Activated T-helper 1 cell treated with anti-CD3 and anti-CD28 coated beads, Interleukin-12 subunit alpha, Interleukin-12 subunit beta, Interleukin-2, Interleukin-4 antibody, amounts not matched to agents 30 ng/mL and 10 ng/mL and 1 ng/mL, durations not matched to agents 14 hours and 24 hours and 36 hours (primary cell): ENCODE measurements at places on chromosomes 4 and X. TPM values are rescaled to one million over a fixed set of nuclear protein-coding genes. Genes with fewer than 3 reads are reported as not detected.

DNA sequence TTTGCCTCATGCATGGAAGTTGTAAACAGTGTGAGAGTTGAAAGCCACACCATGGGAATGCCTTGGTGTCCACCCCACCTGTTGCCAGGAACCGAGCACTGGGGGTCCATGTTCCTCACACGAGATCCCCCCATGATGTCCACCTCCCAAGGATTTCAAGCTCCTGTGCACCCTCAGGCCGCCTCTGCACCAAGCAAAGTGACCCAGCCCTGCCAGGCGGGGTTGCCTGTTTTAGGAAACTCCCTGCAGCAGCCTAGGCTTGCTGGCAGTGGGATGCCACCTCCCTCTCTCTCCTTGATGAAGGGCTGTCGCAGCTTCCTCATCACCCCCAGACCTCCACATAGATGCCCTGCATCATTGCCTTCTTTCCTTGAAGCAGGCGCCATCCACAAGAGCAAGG lies 82.8 kb downstream of the GPR143 start:
- H3K27me3 ChIP-seq: no peaks in the 10 kb centered on the region
- peaks cover 25% of the 10 kb centered on the region for H3K36me3 ChIP-seq
- H3K4me1 ChIP-seq: peaks cover 4% of the 10 kb centered on the region
- H3K27ac ChIP-seq: no peak overlapping the region
- H3K4me3 ChIP-seq: no peak overlapping the region
- no peak for DNase-seq

DNA sequence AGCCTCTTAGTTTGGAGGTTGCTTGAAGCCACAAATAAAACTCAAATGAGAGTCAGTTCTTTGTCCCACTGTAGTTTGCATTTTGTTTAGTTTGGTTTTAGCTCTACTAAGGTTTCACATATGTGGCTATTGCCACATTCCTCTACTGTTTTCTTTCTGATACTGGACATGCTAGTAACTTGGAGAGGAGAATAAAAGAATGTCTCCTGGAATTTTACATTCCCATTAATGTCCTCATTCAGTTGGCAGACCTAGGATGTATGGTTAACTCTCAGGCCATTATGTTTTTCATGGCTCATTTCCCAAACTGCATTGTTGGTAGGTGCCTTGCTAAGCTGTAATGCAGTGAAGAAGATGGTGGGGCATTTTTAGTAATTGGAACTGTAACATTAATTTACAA lies 29.9 kb downstream of the UPRT start:
- H3K27ac ChIP-seq: no peak overlapping the region
- DNase-seq: no peak
- peaks cover 34% of the 10 kb centered on the region for H3K36me3 ChIP-seq
- H3K4me3 ChIP-seq: no peak overlapping the region
- no peaks in the 10 kb centered on the region for H3K4me1 ChIP-seq

- peaks cover 1% of the 10 kb centered on the region for H3K4me1 ChIP-seq
- no peak overlapping the region for H3K4me3 ChIP-seq
- no peak overlapping the region for H3K27ac ChIP-seq
- DNase-seq: no peak
These were observed 10.1 kb upstream of the TMEM154 start for GRCh38 chr4:152689615-152690501.

HELT gene
- total RNA-seq: not detected in 2 replicates

ODAPH gene
- 0.54 and 1.4 TPM in 2 replicates for total RNA-seq

TMPRSS11B gene
- total RNA-seq: not detected in 2 replicates

DNA sequence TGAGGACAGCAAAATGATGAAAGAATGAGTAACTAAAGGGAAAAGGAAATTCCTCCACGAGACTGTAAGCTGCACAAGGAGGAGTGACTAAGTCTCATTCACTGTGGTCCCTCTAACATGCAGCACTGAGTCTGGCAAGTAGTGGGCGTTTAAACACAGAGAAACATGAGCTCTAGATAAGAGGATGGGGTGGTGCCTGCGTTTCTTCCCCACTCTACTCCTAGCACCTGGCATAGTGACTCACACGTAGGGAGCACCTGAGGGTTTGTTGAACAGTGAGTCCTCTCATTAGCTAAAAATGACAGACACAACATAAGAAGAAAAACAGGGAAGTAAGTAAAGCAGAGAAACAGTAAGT lies 105.8 kb upstream of the CBR4 start:
- H3K27me3 ChIP-seq: no peaks in the 10 kb centered on the region
- no peak overlapping the region for H3K27ac ChIP-seq
- no peak for DNase-seq

DNA sequence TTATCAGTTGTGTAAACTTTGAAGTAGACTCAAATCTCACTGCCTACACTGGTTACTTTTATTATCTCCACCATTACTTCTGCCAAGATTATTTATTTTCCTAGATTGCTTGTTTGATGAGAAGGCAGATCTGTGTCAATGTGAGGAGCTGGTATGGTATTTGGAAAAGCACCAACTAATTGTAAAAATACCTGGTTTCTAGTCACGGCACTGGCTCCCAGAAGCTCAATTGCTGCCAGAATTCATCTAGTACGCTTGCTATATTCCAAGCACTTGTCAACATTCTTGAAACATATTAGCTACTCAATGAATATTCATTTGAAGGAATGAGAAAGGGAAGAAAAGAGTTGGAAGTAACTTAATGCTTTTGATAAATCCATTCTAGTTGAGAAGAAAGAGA lies 1376.8 kb upstream of the ADGRL3 start:
- no peak for DNase-seq
- no peak overlapping the region for H3K27ac ChIP-seq
- H3K27me3 ChIP-seq: no peaks in the 10 kb centered on the region
- no peaks in the 10 kb centered on the region for H3K36me3 ChIP-seq
- H3K4me1 ChIP-seq: no peaks in the 10 kb centered on the region

GRCh38 chrX:28552882-28553829 lies 34.1 kb upstream of the IL1RAPL1 start:
- no peak overlapping the region for H3K27ac ChIP-seq
- H3K4me1 ChIP-seq: no peaks in the 10 kb centered on the region
- no peak overlapping the region for H3K4me3 ChIP-seq
- DNase-seq: no peak
- no peaks in the 10 kb centered on the region for H3K36me3 ChIP-seq
- H3K27me3 ChIP-seq: no peaks in the 10 kb centered on the region

XAGE2 gene
- not detected in 2 replicates for total RNA-seq

DNA sequence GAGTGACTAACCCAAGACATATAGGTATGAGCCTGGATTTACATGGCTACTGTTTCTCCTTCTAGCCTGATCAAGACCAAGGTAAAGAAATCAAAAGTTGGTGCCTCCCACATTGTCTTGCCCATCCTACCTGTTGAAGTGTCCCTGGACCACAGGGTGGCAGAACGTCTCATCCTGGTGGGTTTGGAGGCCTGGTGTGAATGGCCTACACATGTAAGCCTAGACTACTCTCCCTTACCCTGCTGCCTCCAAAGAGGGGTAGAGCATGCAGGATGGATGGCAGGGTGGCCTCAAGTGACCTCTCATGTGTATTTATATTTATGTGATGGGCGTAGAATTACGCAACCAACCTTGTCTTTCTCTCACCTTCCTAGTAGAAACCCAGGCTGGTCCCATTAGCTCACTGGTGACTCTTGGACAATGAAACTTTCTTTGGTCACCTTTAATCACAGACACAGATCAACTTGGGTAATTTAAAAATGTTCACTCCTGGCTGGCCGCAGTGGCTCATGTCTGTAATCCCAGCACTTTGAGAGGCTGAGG lies 73.3 kb upstream of the SOD3 start:
- H3K36me3 ChIP-seq: no peaks in the 10 kb centered on the region
- DNase-seq: no peak
- H3K4me1 ChIP-seq: no peaks in the 10 kb centered on the region
- no peak overlapping the region for H3K4me3 ChIP-seq
- no peaks in the 10 kb centered on the region for H3K27me3 ChIP-seq

PNMA3 gene
- 0.67 and 0.88 TPM in 2 replicates for total RNA-seq

SMARCA1 gene
- not detected in 2 replicates for total RNA-seq

DNA sequence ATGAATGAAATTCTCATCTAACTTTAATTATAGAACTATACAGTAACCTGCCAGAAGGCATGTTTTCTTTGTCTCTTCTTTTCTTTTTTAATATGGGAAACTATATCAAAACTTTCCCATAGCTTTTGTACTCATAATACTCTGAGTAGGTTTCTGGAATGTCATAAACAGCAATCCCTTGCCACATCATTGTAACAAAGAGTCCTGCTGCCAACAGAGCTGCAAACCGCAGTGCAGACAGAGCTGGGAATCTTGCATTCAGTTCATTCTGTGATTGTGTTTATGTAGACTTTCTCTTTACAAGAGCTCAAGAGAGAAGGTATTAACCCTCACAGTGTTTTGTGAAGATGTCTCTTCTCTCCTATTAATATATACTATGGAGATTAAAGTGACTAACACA lies 304.4 kb upstream of the SLIT2 start:
- no peaks in the 10 kb centered on the region for H3K27me3 ChIP-seq
- no peaks in the 10 kb centered on the region for H3K36me3 ChIP-seq
- no peak for DNase-seq
- H3K4me1 ChIP-seq: no peaks in the 10 kb centered on the region
- H3K27ac ChIP-seq: no peak overlapping the region

RAB33A gene
- total RNA-seq: 20.5 and 21.5 TPM in 2 replicates
